ENCODE measurements at places on chromosomes 7 and 10. TPM values are rescaled to one million over a fixed set of nuclear protein-coding genes. Genes with fewer than 3 reads are reported as not detected.

The CCDC172 gene
- not detected for total RNA-seq

The RSPH10B gene
- 0.20 TPM for total RNA-seq

The TAF3 gene
- total RNA-seq = 2.9 TPM

The TFPI2 gene
- total RNA-seq = 369 TPM

The ARHGAP19 gene
- total RNA-seq = 12.9 TPM

The GNAT3 gene
- total RNA-seq = not detected
